ENCODE measurements at places on chromosomes 3 and 15. TPM values are rescaled to one million over a fixed set of nuclear protein-coding genes. Genes with fewer than 3 reads are reported as not detected.

The CD276 gene
- not detected for total RNA-seq

The RBPMS2 gene
- not detected for total RNA-seq

The MUC4 gene
- 0.26 TPM for total RNA-seq

The DALRD3 gene
- total RNA-seq = 25.8 TPM

The MOBP gene
- total RNA-seq = not detected

The PDZRN3 gene
- not detected for total RNA-seq

The SOX14 gene
- not detected for total RNA-seq

The ATP10A gene
- total RNA-seq = 70.1 TPM

The NMNAT3 gene
- 0.55 TPM for total RNA-seq

The SLC33A1 gene
- total RNA-seq = 24.1 TPM

The RTP4 gene
- total RNA-seq = 16.9 TPM

The CEMIP gene
- not detected for total RNA-seq

The CSPG4 gene
- 0.07 TPM for total RNA-seq

The NME9 gene
- not detected for total RNA-seq

The RPL39L gene
- 25.0 TPM for total RNA-seq

The FHIT gene
- 6.5 TPM for total RNA-seq

The CASR gene
- total RNA-seq = not detected

The DPH3 gene
- total RNA-seq = 23.8 TPM

The CPN2 gene
- total RNA-seq = not detected

The FMN1 gene
- not detected for total RNA-seq

The FANCD2OS gene
- not detected for total RNA-seq

The P3H2 gene
- total RNA-seq = not detected

The LRRIQ4 gene
- 0.23 TPM for total RNA-seq

The TNNC1 gene
- 2.6 TPM for total RNA-seq

The MUC20 gene
- 1.9 TPM for total RNA-seq

The KBTBD13 gene
- not detected for total RNA-seq

The LMCD1 gene
- 2.3 TPM for total RNA-seq

The INTS14 gene
- total RNA-seq = 44.2 TPM

The KCNMB3 gene
- total RNA-seq = 1.4 TPM

The CCR9 gene
- 3.2 TPM for total RNA-seq

The KY gene
- total RNA-seq = not detected

The DGKG gene
- total RNA-seq = 0.66 TPM

The GOLGA8H gene
- total RNA-seq = not detected

The GOLGA8T gene
- total RNA-seq = 0.47 TPM

The ARHGAP31 gene
- total RNA-seq = 1.4 TPM

The KCNMB2 gene
- not detected for total RNA-seq

The DUOXA2 gene
- not detected for total RNA-seq

The PAQR5 gene
- not detected for total RNA-seq

The QRICH1 gene
- 149 TPM for total RNA-seq

The GOLGA6A gene
- not detected for total RNA-seq

The ABI3BP gene
- 0.19 TPM for total RNA-seq

The PARP15 gene
- total RNA-seq = 36.1 TPM

The UBAP1L gene
- total RNA-seq = 3.3 TPM

The HES1 gene
- total RNA-seq = 0.28 TPM

The AMIGO3 gene
- total RNA-seq = 1.2 TPM

The FEZF2 gene
- total RNA-seq = not detected

The DAZL gene
- not detected for total RNA-seq

The NPAP1 gene
- total RNA-seq = not detected

The ANKRD34C gene
- total RNA-seq = not detected

The ARPIN gene
- not detected for total RNA-seq

The ZBED2 gene
- total RNA-seq = 90.6 TPM

The RLBP1 gene
- total RNA-seq = not detected

The MCTP2 gene
- total RNA-seq = 83.8 TPM

The ECE2 gene
- not detected for total RNA-seq

The LYZL4 gene
- not detected for total RNA-seq

The RETNLB gene
- not detected for total RNA-seq

The TMEM39A gene
- total RNA-seq = 35.2 TPM

The RARRES1 gene
- total RNA-seq = not detected

Data from activated CD8-positive, alpha-beta memory T cell treated with anti-CD3 and anti-CD28 coated beads, Interleukin-2, amount 10 ng/mL, durations not matched to agents 7 days and 5 days (primary cell).